ENCODE measurements at places on chromosomes 11 and 22.
A peak's percentile ranks its signal among the peaks of the same experiment; 100 is the strongest.

- no peak for DNase-seq
Measured at GRCh38 chr11:41320238-41320637, 139.2 kb downstream of the LRRC4C start.

DNA sequence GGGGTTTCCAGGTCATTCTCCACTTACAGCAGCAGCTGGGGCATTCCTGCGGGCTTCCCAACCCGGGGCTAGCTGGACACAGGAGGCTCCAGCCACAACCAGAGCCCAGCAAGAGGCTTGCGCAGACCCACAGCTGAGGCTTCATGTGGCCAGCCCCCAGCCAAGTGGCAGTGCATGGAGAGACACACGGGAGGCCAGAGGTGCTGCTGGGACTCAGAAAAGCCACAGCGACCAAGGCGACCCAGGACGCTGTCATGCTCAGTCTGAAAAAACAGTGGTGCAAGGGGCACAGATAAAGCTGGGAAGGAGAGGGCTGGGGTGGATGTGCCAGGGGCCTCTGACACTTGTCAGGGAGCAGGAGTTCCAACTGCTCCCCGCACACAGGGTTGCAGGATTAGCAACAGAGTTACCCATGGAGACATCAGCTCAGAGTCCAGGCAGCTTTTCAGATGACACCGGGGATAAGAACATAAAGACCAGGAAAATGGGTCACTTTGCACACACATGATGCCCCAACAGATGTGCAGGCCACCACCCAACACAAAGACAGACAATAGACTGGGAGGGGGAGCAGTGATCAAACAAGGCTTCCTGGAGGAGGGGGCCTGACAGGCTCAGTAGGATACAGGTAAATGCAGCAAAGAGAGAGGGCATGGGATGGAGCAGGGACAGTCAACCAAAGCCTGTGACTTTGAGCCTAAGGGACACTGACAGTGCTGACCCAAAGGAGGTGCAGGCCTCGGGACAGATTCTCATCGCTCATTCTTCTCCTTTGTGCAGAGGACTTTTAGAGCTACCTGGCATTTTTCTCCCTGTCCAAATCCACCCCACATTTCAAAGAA is 6.9 kb upstream of the NEAT1 start:
- no peak for DNase-seq

DNA sequence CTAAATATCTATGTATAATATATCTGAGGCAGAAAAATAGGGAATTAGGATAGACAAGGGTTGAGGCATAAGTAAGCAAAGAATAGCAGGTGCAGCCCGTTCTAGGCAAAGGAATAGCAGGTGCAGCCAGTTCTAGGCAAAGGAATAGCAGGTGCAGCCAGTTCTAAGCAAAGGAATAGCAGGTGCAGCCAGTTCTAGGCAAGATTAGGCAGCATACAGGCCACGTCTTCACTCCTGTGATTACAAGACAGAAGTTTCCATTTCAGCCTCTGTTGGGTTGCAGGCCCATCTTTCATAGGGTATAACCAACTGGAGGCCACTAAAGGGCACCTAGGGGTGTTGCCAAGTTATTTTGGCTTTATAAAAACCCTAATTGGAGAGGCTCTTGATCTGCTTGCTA is 28.8 kb upstream of the CHORDC1 start:
- DNase-seq = no peak

DNA sequence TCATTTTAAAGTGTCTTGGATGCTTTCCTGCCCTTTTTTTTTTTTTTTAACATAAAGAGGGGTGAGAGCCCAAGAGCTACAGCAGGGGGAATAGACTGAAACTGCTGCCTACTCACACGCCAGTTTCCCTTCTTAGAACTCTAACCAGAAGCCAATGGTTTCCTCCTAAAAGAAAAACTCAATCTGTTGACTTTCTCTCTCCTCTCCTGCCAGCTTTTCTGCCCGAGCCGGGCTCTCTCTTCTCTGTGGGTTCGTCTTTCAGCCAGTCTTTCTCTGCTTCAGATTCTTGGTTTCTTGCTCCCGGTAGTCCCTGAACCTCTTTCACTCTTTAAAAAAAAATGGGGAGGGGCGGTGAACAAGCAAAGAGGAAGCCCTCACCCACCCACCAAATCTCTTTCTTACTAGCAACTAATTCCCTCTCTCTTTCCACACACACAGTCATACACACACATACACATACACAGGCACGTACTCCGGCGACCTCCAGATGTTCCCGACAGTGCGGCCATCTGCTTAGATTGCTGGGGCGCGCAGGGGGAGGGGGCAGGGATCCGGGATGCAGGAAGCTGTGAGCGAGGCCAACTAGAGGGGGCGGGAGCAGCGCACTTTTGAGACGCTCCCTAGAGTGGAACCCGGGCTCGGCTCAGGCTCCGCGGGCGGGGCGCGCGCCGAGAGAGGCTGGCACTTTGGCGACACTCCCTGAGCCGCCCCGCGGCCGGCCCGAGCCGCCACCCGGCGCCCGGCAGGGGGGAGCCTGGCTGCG is 444 bp upstream of the TSKU start:
- DNase-seq = peak; percentile 83

DNA sequence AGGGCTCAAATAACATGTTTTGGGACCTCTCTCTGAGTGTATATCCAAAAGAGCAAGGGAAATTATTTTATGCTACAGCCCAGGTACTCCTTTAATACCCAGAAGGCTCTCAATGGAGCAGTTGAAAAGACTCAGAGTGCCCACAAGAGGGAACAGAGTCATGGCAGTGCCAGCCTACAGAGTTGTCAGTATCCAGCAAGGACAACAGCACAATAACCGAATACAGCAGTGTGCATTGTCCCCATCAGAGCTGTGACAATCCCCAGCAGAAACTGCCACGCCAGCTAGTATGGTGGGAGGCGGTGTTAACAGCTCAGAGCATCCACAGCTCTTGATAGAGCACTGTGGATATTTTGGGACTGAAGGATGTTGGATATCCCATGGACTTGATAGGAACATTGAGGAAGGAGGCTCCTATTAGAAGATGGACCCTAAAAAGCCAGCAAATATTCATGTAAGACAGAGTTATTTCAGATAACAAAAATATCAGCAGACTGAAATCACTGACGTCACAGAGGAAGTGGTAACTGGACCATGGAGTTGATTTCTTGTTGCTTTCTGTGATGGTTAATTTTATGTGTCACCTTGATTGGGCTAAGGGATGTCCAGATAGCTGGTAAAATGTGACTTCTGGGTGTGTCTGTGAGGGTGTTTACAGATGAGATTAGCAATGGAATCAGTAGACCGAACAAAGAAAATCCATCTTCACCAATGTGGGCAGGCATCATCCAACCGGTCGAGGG is 17.7 kb upstream of the PAFAH1B2 start:
- no peak for DNase-seq

DNA sequence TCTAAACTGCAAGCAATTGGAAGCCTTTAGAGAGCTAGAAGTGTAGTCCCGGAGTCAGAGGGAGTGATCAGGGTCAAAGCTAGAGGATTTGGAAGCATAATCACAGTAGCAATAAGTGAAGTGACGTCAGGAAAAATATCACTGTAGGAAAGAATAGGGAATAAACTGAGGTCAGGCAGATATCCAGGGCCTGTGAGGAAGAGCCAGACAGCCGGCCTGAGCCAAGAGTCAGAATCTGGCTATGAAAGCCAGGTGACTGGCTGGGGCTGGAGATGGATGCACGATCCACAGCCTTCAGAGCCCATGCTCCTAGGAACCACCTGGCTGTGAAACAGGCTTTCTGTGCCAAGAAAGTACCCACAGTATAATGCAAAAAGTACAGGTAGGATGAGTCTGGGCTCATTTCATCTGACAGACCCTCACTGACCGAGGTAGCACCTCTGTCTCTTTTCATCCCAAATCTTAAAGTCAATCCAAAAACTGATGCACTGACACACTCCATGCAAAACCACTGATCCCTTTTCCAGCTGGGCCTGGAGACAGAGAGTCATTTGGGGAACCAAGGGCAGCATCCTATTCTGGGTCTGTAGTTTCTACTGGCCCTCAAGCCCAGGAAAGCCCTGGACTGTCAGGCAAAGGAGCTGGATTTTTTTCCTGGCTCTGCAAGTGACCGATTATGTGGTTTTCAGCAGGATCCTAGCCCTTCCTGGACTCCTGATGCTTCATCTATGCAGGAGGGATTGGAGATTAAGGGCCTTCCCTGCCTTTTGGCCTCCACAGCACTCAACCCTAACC is 21.3 kb downstream of the TRIM66 start:
- no peak for DNase-seq

GRCh38 chr11:11787305-11788062 is 54.3 kb upstream of the USP47 start:
- peak; percentile 51 for DNase-seq

DNA sequence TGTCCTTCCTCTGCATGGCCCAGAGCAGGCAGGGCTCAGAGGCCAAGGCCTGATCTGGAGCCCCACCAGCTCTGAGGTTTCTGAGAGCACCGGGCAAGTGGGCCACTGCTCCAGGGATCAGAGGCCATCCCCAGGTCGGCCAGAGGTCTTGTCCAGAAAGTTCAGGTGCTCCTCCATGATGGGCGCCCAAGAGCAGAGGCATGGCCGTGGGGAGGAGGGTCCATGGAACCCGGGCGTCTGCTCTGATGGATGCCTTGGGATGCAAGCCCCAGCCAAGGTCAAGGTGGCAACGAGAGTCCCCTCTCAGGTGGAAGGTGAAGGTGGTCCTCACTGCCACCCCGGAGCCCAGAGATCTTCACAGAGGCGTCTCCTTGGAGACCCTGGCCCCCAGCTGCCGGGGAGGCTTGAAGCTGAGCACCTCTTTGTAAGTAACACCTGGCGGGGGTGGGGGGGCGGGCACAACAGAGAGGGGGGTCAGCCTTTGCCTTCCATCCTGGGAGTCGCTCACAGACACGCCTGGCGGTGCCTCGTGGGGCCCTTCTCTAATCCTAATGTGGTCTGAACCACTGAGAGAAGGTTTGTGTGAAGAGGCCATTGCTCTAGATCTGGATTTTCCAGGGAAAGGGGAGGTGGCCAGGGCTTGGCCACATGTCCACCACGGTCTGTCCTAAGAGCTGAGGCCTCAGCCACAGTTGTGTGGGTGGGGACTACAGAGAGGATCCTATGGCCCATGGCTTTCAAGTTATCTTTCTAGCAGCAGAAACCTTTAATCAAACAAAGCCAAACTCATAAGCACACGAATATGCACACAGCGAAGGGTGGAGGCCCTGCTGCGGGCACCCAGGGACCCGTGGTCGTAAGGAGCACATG is 2.2 kb upstream of the HDAC10 start:
- DNase-seq = no peak

- DNase-seq = no peak
Measured at GRCh38 chr11:115764176-115764575, 260.0 kb upstream of the CADM1 start.

GRCh38 chr11:77211594-77212251 is 83.7 kb downstream of the MYO7A start:
- DNase-seq = no peak

GRCh38 chr22:28874061-28874460 is 9.3 kb upstream of the ZNRF3 start:
- DNase-seq = no peak

DNA sequence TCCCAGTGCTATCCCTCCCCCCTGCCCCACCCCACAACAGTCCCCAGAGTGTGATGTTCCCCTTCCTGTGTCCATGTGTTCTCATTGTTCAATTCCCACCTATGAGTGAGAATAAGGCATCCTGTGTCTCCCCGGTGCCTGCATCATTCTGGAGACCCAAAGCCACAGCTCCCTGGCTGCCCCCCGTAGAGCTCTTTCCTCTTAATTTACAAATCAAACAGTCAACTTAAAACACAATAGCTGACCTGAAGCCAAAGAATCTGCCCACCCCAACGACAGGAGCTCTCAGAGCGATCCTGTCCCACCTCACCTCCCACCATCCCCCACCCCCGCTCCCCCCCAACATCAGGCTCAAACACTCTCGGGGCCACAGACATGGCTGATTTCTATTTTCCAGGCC is 558.3 kb downstream of the BRD1 start:
- DNase-seq = no peak

DNA sequence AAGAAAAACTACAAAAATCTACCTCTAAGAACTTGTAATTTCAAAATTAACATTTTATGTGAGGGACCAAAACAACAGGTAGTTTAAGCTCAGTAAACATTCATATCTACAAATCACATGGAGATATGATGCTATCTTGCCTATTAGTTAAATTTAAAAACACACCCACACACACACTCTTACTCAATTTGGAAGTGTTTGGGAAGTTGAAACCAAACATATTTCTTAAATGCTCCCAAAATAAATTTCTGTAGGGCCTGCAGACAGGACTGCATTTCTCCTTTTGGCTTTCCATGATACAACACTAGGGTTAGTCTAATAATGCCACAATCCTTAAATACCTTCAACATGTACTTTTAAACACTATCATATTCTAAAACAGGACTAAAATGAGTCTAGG is 7.0 kb downstream of the PITPNB start:
- no peak for DNase-seq

- no peak for DNase-seq
Measured at GRCh38 chr11:113247966-113248365, 66.4 kb upstream of the TTC12 start.

GRCh38 chr11:90668502-90668901 is 445.7 kb upstream of the CHORDC1 start:
- DNase-seq = no peak

- no peak for DNase-seq
Measured at GRCh38 chr11:62139526-62140303, 15.9 kb downstream of the INCENP start.
